ENCODE measurements at places on chromosomes 2 and 18.
A peak's percentile ranks its signal among the peaks of the same experiment; 100 is the strongest.

DNA sequence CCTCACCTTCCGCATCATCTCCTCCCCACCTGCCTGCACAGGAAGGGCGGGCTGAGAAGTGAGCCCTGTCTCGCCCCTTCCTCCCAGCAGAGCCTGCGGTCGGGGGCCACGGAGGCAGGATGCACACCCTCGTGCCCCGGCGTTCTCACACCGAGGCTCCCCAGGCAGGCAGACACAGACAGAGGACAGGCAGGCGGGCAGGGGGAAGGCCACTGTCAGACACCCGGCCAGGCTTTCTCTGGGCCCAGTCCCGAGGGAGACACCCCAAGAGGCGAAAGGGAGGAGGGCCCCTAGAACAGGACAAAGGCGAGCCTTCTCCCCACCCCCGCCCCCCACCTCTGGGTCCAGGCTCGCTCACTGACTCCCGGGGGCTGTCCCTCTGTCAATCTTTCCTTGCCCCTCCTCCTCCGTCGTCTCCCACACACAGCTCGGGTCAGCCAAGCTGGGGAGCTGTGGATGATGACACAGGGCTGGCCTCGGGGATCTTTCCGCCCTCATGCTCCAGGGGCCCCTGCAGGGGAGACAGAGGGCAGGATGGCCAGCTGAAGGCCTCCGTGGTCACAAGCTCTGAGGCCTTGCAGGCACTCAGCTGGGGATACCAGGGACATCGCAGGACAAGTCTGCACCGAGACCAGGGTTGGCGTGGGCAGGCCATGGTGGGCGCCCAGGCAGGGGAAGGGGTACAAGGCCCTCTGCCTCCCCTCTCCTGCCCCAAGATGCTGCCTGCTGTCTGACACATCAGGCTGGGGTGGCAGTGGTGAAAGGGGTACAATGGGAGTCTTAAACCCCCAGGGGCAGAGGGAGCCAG is 24.9 kb downstream of the BIN1 start:
- DNase-seq: no peak

- DNase-seq: no peak
Measured at GRCh38 chr18:31821545-31822171, 61.0 kb upstream of the SLC25A52 start.

- DNase-seq: no peak
Measured at GRCh38 chr2:2848198-2848597, 517.1 kb upstream of the MYT1L start.

DNA sequence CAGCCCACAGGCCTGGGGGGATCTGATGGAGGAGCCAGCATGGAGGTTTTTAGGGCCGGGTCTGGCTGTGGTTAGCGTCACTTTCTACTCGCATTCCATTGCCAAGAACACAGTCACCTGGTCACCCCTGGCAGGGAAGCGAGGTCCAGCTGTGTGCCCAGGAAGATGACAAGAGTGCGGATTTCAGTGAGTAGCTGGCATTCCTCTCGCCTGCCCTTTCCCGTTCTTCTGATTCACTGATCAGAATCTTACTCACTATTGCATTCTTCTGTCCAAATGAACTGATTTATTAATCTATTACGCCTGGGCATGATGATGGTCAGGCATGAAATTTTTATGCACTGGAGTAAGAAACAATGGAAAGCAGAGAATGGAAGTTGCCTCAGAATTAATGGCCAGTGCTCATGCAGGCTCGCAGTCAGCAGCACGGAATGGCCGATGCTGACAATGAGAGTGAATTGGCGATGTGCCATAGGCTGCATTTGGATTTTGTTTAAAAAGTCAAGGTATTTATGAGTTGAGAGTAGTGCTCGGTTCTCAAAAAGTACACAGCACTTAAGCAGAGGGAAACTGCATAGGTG is 76.4 kb upstream of the MGAT5 start:
- DNase-seq: peak; percentile 58

- no peak for DNase-seq
Measured at GRCh38 chr2:212816267-212816666, 277.7 kb upstream of the ERBB4 start.

DNA sequence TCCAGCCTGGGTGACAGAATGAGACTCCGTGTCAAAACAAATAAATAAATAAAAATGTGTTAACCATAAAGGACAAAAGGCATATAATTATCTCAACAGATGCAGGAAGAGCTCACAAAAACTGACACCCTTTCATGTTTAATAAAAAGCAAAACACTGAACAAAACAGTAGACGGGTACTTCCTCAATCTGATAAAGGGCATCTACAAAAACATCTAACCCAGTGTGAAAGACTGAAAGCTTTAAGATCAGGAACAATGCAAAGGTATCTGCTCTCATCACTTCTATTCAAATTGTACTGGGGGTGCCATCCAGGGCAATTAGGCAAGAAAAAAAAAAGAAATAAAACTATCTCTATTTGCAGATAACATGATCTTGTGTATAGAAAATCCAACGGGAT is 11.7 kb upstream of the NCL start:
- no peak for DNase-seq

DNA sequence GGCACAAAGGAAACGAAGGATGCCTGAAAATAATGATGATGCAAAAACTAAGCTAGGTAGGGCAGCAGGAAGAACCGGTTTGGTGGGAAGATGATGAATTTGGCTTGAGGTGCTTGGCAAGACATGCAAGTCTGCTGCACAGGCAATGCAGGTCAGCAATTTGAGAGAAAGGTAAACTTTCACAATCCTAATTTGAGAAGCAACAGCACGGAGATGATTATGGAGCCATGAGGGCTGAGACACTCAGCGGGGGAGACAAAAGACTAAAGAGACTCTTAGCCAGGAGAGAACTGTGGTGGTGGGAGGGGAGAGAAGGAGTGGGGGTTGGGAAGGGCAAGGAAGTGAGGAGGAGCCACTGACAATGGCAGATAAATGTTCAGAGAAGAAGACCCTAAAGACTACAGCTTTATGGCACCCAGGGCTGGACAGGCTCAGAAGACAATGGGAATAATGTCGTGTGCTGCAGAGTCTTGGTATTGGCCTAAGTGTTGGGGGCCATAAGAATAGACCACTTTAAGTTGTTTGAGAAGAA is 19.4 kb upstream of the RNF149 start:
- no peak for DNase-seq

- DNase-seq: peak; percentile 6
Measured at GRCh38 chr2:108968619-108969018, 20.4 kb downstream of the EDAR start.

DNA sequence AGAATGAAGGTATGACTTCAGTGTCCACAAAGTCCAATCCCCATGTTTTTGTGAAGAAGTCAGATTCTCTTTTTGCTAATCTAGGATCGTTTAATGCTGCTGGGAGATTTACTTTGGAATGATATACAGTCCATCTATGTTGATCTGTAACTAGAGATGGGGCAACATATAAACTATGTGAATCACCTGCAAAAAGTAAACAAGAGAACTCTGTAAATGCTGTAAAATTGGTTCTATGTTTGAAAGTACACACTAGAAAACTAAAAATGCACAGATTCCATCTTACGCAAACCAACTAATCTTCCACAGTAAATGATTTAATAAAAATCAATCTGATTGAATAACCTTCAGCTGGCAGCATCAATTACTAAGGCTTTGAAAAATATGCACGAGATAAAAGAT is 37.5 kb downstream of the VPS54 start:
- DNase-seq: no peak

DNA sequence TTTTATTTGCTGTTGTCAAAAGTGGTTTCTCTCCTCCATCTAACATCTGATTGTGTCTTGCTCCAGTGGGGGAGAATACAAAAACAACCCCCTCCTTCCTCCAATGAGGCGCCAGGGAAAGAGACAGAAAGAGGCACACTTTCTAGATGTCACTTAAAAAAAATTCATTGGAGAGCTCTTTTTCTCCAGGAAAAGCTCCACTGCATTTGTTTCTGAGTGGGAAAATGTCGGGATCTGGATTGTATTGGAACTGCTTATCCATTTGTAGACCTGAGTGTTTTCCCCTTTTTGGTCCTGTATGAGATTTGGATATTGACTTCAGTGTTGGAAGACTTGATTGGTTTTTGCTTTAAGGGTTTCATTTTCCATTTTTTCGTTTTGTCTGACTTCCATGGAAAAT is 995 bp downstream of the MBD5 start:
- no peak for DNase-seq

Data from kidney glomerular epithelial cell (primary cell).